ENCODE measurements at places on chromosomes 7 and 10.

- DNase-seq: no peak
Measured at GRCh38 chr10:91313-91712, 42.2 kb upstream of the TUBB8 start.

DNA sequence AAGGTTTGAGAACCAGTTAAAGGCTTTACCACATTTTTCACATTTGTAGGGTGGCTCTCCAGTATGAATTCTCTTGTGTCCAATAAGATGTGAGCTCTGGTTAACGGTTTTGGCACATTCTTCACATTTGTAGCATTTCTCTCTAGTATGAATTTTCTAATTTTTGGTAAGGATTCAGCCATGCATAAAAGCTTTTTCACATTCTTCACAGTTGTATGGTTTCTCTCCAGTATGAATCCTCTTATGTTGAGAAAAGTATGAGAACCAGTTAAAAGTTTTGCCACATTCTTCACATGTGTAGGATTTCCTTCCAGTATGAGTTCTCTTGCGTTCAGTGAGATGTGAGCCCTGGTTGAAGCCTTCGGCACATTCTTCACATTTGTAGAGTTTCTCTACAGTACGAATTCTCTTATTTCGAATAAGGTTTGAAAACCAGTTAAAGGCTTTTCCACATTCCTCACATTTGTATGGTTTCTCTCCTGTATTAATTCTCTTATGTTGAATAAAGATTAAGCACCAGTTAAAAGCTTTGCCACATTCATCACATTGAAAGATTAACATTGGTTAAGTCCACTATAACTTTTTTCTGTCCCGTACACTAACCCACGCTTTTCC, 33.2 kb upstream of the ZNF479 start:
- no peak for DNase-seq

DNA sequence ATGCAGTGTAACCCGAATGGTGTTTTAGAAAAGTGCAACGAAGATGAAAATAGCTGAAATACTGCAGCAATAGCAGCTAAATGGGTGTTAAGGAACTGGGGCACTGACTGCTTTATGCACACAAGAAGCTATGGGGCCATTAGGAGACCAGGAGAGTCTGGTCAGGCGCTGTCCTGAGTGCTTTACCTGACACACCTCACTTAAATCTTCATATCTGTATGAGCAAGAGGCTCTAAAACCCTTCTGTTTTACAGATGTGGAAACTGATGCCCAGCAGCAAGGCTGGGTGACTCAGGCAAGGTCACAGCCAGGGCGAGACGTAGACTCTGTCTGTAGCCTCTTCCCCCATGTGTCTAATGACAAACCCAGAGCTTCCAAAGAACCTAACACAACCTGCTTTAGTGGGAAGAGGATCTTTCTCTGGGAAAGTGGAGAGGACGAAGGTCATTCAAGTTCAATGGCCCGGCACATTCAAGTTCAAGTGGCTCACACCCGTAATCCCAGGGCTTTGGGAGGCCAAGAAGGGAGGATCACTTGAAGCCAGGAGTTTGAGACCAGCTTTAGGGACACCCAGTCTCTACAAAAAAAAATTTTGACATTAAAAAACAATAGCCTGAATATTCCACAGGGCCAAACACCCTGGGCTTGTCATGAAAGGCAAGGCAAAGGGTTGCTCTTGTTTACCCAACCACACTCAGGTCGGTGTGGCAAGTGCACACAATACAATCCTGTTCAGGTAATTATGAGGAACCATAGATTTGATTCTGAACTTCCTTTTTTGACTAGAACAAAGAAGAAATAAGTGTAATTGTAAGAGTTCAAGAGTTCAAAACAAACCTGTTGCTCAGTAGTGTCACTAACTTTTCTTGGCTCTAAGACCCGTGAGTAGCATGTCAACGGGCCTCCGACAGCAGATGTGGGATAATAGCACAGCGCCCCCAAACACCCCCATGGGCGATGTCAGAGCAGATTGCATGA, 53.7 kb upstream of the KLF6 start:
- DNase-seq: no peak

GRCh38 chr10:121998462-121998861, 9.5 kb downstream of the TACC2 start:
- DNase-seq: no peak

- DNase-seq: peak; percentile 41
Measured at GRCh38 chr10:32377458-32378259, 30.7 kb upstream of the EPC1 start.

DNA sequence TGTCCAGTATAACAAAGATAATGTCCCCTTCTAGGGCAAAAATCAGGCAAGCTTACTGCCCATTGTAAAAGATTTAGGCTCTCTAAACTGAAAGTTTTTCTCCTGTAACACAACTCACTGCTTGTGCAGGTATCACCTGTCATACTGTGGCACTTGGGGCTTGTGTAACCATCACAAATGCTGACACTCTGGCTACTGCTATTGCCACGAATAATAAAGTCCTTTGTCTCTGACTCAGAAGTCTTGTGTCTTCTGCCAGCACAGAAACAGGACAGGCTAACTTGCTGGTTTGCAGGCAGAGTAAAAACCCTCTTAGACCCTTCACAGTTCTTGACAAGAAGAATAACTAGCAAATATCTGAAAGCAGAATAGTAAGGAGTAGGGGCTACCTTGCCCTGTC, 273.9 kb downstream of the RPS24 start:
- no peak for DNase-seq

DNA sequence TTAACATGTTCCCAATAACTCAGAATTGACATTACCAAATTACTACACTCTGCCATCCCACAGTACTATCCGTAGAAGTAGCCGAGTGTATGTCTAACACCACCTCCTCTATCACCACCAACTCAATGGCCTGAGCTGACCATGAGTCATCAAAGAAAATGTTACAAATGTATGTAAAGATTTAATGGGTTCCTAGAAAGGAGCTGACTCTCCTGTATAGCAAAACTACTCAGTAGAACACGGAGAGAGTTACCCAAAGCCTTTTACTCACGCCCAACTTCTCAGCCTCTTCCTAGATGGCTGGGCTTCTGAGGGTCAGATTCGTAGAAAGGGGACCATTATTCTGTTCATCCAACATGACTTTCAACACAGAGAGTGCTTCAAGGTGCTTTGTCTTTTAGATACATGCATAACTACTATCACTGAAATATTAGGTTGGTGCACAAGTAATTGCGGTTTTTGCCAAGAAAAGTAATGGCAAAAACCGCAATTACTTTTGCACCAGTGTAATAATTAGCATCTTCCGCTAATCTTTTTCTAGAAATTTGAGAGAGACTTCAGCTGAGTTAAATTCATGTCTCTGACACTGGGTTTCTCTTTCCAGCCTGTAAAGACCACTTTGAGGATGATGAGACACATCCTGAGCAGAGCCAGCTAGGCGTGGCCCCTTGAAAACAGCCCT, 24.0 kb upstream of the NANOS1 start:
- DNase-seq: no peak

GRCh38 chr10:119352042-119352441, 144.7 kb downstream of the GRK5 start:
- no peak for DNase-seq

DNA sequence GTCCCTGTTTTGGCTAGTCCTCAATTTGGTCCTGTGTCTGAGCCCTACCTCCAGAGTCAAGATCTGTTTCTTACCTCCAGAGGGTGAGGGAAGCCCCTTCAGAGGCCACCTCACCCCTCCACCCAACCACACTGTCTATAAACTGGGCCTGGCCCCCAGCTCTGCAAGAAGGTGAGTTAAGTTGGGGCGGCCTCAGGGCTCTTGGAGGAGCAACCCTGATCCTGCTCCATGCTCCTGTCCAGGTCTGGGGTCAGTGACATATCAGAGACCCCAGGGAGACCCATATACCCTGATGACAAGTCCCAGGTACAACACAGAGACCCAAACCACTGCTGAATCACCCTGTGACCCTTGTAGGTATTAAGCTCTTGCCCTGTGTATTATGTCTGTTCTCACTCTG, 69.5 kb downstream of the MYL10 start:
- DNase-seq: no peak

DNA sequence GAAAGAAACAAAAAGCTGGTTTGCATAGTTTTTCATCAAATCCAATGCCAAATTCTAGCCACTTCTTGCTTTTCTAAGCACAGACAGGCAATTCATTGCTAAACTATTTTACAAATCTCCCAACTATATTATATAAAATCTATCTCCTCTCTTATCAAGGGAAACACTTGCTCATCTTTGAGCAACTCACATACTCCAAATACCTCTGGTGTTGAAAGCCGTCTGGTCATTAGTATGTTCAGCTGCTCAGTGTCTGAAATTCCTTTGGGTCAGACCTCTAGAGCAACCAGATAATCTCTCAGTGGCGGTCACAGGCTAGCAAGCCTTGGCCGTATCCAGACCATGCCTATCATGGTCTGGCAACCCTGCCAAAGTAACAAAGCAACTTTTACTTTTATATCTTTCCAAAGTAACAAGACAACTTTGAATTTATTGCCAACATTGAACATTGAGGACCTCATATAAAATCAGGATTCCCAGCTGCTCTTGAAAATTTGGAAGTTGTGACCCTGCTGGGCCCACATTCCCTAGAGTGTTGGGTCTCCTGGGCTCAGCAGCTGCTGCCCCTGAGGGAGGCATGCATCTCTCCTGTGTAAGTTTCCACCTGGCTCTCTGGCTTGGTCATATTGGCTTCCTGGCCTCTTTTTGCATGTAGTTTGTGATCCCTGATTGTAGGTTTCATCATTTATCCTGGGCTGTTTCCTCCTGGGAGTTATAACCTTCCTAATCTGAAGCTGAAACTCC, 56.8 kb upstream of the LANCL2 start:
- DNase-seq: peak; percentile 83

DNA sequence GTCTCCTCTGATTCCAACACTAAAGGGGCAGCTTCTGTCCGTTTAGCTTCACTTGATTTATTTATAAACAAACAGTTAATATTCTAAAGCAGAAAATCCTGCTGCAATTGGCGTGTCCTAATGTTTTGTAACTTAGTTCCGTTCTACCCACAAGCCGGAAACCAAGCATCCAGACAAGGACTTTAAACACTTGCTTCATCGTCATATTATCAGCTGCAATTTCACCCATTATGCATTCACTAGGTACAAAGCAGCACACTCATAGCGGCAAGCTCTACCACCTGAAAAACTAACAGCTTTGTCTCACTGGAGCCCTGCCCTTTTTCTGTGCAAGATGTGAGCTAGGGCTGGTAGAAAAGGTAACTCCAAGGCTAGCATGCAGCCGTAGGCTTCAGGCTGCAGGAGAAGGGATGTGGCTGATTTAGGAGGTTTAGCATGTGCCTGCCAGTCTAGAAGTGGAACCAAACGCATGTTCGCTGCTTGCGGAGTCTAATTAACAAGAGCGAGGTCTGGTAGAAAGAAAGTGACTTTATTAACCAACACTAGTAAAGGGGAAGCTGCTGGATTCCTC, 43.7 kb upstream of the BPGM start:
- DNase-seq: no peak

DNA sequence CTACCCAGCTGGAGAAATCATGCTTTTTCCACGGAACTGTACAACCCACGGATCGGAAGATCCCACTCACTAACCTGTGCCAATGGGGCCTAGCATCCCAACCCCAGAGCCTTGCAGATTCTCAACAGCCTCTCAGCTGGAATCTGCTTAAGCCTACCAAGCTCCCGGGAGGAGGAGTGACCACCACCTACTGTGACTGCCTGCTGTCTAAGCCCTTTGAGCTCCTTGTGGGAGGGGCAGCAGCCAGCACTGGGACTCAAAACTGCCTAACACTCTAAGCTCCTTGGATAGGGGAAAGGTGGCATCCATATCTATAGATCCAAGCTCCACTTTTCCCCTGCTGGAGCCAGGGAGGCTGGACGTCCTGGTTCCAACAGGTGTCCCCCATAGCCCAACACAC, 254.4 kb upstream of the CNTNAP2 start:
- DNase-seq: no peak

- DNase-seq: no peak
Measured at GRCh38 chr7:2608921-2609411, 22.8 kb upstream of the TTYH3 start.

DNA sequence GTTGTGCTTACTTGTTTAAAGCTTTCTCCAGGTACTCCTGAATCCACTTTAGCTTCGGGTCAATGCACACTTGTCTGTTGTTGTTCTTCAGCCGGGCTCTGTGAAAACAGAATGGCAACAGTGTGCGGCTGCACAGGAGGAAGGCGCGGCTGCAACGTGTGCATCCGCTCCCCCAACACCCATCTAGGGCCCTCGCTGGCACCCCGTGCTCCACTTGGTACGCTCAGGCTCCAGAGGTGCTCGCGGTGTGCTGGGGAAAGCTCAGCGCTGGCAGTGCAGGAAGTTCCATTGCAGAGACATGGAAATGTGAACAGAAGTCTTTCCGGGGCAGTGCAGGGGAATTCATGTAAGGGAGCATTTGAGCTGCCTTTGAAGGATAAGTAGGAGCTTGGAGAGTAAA, 6.3 kb downstream of the CXCL12 start:
- DNase-seq: no peak

GRCh38 chr10:47368431-47369180, 15.5 kb downstream of the ZNF488 start:
- DNase-seq: no peak

DNA sequence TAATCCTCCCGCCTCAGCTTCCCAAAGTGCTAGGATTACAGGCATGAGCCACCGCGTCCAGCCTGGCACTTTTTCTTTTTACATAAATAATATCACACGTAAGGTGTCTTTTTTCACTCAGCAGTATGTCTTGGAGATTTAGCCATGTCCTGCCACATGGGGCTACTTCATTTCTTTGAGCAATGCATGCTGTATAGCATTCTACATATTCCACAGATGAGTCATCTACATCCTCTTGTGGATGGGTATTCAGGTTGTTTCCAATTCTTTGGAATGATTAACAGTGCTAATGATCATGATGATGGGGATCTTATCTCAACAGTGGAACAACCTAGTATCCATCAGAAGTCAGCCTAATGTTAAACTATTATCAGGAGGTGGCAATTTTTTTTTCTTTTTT, 50.8 kb downstream of the ZNF503 start:
- peak; percentile 60 for DNase-seq

DNA sequence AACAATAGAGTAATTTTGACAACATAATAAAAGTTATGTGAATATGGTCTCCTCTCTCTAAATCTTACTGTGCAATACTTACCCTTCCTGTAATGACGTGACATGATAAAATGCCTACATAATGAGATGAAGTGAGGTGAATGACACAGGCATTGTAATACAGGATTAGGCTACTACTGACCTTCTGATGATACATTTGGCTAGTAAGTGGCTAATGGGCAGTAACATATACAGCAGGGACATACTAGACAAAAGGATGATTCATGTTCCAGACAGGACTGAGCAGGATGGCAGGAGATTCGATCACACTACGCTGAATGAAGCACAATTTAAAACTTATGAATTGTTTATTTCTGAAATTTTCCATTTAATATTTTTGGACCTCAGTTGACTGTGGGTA, 4.7 kb downstream of the C10orf88 start:
- no peak for DNase-seq
